Effector memory CD4-positive, alpha-beta T cell (primary cell): ENCODE measurements at places on chromosomes 7 and 10.

- no peak for DNase-seq
These were observed 90.7 kb upstream of the ASAH2 start for GRCh38 chr10:50341987-50342386.

- DNase-seq: no peak
These were observed 4.1 kb upstream of the VSIR start for GRCh38 chr10:71777213-71777985.

DNA sequence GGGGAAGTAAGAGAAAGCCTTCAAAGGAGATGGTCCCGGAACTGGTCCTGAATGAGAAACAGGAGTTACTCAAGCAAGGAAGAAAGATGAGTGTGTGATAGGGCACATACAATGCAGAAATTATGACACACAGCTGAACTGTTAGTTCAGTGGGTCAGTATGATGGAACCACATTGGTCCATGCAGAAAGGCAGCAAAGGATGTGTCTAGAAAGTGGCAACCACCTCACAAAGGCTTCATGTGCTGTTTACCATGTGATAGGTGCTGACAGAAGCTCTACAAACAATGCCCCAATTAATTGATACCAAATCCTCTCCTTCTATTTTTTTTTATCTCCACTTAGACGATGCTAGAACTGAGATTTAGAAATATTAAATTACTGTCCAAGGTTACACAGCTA is 258.3 kb downstream of the RELN start:
- DNase-seq: no peak

GRCh38 chr10:69009360-69009759 is 20.8 kb downstream of the KIFBP start:
- DNase-seq: no peak
